ENCODE measurements at places on chromosomes 11 and 22.

DNA sequence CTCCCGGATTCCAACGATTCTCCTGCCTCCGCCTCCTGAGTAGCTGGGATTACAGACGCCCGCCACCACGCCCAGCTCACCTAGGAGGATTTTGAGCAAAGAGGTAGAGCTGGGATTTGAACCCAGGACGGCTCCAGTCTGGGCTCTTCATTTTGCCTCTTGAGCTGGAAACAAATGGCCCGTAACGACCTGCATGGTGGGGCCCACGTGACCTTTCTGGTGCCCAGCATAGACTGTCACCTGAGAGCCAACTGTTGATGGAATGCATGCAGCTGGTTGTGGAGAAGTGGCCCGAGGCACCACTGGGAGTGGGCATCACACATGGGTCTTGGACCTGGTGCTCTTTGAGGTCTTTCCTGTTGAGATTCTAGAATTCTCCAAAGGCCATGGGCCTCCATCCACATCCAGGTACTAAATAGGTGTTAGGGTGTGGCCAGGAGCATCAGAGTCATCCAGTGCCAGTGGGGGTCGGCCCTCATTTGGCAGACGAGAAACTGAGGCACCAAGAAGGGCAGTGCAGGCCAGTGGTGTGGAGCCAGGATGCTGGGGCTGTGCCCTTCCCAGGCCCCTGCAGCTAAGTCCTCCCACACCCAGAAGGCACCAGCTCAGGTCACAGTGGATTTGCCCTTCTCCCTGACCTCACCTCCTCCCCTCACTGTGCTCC is 3.9 kb downstream of the ATF4 start:
- DNase-seq, result no peak

- DNase-seq, result no peak
Measured at GRCh38 chr11:35487532-35488078, 37.8 kb downstream of the PAMR1 start.

- no peak for DNase-seq
Measured at GRCh38 chr11:70322666-70323065, 52.2 kb downstream of the PPFIA1 start.

DNA sequence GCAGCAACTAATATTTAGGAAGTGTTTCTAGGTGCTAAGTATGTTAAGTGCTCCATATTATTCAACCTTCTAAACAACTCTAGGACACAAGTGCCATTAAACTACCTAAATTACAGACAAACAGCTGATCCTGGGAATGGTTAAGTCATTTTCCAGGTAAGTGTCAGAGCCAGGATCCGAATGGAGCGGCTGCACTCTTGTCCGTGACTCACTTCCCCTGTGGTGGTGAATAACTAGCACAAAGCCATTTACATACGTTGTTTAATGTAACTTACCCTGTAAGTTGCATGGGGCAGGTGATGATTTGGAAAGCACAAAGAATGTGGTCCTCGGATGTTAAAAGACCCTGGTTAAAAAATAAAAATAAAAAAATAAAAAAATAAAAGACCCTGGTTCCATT is 8.8 kb upstream of the PRG2 start:
- DNase-seq, result no peak

DNA sequence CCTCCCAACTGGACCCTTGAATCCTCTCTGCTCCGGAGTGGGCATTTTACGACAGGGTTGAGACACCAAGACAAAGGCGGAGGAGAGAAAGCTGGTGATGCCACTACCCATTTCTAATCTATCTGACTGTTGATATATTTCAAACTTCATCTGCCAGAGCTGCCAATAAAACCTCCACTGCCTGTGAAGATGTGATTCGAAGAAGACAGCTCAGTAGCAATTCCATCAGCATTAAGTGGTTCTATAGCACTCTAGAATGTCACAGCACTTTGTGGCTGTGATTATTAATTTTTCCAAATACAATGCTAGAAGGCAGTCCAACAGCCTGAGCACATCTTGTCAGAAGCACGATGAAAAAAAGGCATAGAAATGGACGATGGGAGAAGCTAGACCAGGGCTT is 282.8 kb downstream of the OPCML start:
- DNase-seq, result no peak

- no peak for DNase-seq
Measured at GRCh38 chr22:42086051-42086450, 4.5 kb downstream of the NDUFA6 start.

DNA sequence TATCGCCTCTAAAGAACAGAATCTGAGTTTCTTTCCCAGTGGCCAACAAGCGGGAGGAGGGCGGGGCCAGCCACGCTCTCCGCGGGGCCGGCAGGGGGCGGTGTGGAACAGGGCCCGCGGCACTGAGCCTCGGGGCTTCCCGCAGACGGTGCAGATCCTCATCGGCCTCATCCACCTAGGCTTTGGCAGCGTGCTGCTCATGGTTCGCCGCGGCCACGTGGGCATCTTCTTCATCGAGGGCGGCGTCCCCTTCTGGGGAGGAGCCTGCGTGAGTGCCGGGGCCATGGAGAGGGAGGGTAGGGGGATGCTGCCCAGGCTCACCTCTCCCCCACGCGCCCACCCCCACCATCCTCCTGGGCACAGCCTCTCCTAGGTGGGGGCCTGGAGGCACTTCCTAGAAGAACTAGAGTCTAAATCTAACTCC is 10.7 kb downstream of the MS4A15 start:
- no peak for DNase-seq

- DNase-seq, result no peak
Measured at GRCh38 chr11:69691463-69691862, 12.4 kb downstream of the FGF19 start.

- peak; percentile 51 for DNase-seq
Measured at GRCh38 chr11:127023991-127024390, 23.4 kb upstream of the KIRREL3 start.

DNA sequence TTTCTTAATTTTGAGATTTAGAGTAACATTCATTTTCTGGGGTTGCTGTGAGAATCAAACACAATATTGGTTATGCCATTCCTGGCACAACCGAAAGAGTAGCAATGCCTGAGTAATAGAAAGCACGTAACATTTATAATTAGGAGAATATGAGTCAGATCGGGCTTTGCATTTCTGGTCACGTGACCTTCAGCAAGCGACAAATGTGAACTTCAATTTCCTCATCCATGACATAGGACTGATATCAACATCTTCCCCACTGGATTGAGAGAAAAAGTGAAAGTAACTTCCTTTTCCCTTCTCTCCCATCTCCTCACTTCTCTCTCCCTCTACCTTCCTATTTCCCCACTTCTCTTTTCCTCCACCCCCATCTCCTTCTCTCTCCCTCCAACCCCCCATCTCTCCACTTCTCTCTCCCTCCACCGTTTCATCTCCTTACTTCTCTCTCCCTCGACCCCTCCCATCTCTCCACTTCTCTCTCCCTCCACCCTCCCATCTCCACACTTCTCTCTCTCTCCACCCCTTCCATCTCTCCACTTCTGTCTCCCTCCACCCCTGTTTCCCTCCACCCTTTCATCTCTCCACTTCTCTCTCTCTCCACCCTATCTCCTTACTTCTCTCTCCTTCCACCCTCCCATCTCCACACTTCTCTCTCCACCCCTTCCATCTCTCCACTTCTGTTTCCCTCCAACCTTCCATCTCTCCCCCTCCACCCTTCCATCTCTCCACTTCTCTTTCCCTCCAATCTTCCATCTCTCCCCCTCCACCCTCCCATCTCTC is 33.5 kb upstream of the CAT start:
- no peak for DNase-seq

DNA sequence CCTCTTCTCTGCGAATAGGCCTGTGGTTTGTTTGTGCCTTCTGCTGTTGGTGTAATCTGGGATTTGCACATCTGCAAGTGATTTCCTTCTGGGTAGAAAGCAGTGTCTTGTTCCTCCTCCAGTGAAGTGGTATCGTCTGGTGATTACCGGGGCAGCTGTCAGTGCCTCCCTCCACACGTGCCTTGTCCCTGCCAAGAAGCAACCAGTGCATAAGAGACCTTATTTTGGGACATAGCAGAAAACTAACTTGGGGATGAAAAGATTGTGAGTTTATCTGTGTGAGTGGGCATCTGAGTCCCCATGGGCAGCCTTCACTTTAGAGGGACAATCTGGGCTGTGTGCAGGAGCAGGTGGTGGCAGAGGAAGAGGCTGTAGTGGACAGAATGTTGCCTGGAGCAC is 71.5 kb upstream of the SORL1-AS1 start:
- DNase-seq, result no peak

- no peak for DNase-seq
Measured at GRCh38 chr11:96318850-96319249, 24.1 kb downstream of the MAML2 start.

DNA sequence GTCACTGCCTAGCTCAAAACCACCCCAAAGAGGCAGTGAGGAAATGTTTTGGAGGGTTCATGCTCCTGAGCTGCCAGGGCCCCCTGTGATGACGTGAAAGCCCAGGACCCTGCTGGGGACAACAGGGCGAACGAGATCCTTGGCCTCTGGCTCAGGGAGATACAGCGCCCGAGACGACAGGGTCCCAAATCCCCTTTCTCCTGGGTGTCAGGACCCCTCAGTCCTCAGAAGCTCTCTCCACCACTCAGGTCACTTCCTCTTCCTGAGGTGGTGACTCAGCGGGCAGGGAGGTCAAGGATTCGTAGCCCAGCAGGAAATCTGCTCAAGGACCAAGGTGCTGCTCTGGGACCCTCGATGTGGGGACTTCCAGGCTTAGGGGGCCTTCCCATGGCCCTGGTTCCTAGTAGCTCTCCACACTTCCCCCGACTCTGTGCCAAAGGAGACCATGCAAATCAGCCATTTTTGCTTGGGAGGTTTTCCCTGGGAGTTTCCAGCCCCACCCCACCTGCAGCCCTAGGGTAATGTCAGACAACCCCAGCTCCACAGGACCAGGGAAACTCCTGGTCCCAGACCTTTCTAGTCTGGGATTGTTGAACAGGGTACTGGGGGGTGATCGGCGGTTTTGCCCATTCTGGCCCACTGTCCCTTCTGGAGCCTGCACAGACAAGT is 12.8 kb downstream of the BCL9L start:
- DNase-seq, result no peak

GRCh38 chr11:105000797-105001196 is 22.2 kb downstream of the CASP5 start:
- no peak for DNase-seq

- DNase-seq, result no peak
Measured at GRCh38 chr11:88619656-88620385, 282.3 kb upstream of the CTSC start.

- DNase-seq, result no peak
Measured at GRCh38 chr11:20156280-20156875, 3.9 kb downstream of the DBX1 start.

- DNase-seq, result no peak
Measured at GRCh38 chr11:77198440-77198849, 70.4 kb downstream of the MYO7A start.

DNA sequence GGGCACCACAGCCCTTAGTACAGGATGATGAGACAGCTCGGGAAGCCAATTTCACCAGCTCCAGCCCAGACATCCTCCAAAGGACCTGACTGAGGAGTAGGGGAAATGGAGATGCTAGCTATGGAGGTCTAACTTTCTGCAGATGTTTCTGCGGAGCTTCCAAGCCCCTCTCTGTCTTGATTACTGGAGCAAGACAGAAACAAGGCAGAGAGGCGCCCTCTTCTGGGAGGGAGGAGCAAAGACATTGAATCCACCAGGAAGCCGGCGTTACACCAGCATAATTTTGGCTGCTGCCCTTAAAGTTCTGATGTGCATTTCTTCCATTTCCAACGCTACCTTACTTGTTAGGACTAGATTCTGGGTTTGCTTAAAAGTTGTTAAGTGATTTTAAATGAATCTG is 107.3 kb upstream of the HSD17B12 start:
- DNase-seq, result no peak

DNA sequence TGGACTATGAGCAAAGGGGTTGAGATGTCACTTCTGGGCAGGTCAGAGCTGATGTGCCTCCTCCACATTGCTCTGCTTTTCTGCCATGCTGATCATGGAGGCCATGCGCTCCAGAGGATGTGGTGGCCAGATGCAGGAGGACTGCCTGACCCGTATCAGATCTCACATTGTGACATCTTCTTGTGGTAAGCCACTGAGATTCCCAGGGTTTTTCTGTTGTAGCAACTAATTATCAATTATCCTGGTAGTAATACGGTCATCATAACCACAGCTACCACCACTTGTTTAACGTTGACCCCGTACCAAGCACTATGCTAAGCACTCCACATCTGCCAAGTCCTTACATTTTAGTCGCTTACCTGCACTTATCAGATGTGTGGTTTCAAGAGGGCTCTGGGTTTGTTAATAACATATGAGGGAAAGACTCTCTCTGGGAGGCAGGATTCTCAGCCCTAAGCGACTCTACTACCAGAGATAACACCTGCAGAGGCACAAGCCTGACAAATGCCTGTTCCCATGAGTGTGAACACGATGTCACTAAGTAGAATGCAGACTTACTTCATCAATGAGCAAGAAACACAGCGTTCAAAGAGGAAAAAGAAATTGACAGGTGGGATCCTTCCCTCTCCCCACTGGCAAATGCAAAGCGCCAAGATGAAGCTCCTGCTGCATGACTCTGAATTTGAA is 63.6 kb upstream of the TIMP3 start:
- DNase-seq, result no peak

GRCh38 chr11:12542186-12542935 is 131.9 kb upstream of the TEAD1 start:
- DNase-seq, result no peak

DNA sequence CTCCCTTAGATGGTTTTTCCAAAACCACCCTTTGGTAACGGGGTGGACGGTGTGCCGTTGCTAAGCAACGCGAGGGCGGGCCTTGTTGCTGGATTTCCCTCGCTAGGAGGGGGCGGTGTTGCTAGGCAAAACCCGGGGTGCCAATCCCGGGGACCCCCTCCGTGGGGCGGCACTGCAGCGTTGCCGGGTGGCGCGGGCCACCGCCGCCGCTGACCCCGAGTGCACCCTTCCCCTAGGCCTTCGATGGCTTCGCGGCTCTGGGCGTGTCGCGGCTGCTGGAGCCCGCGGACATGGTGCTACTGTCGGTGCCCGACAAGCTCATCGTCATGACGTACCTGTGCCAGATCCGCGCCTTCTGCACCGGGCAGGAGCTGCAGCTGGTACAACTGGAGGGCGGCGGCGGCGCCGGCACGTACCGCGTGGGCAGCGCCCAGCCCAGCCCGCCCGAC is 8.9 kb downstream of the EHBP1L1 start:
- no peak for DNase-seq

DNA sequence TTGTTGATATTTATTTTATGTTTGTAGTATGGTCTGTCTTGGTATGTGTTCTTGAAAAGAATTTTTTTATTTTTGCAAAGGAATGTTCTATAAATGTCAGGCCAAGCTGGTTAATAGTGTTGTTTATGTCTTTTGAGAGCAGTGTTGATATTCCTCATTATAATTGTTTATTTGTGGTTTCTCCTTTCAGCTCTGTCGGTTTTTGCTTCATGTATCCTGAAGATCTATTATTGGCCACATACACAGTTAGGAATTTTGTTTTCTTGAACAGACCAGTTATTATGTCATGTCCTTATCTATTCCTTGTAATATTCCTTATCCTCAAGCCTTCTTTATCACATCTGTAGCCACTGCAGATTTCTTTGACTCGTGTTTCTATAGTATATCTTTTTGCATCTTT is 56.5 kb downstream of the PDHX start:
- no peak for DNase-seq

DNA sequence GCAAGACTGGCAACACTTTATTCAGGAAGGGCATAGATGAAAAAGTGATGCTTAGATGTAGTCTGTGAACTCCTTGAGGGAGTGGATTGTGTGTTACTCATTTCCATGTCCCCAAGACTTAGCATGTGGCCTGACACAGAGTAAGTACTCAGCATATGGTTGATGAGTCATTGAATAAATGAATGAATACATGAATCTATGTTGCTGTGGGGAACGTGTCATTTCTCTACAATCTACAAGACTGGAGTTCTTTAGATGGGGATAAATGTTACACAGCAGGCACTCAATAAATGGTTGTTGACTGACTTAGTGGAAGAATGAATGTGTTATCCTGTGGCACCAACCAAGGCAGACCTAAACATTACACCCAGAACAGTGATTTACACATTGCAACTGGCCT is 17.9 kb downstream of the BPIFC start:
- no peak for DNase-seq

Data from kidney glomerular epithelial cell (primary cell).